ENCODE measurements at places on chromosomes 7 and 10.

DNA sequence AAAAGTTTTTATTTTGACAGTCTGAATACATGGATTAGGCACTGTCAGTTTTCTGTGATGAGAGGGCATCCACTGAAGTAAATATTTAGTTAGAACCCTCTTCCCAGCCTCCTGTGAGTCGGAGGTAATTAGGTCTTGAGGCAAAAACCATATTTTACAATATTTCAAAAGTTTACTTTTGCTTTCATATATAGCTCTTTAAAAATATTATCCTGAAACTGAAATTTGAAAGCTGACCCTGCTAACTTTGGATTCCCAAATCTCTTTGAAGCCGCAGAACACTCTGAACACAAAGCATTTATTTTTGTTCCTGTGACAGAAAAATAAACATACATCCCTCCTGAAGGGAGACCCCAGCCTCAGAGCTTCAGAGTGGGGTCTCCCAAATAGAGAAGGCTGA lies 317.4 kb downstream of the KIF20B start:
- DNase-seq = no peak

DNA sequence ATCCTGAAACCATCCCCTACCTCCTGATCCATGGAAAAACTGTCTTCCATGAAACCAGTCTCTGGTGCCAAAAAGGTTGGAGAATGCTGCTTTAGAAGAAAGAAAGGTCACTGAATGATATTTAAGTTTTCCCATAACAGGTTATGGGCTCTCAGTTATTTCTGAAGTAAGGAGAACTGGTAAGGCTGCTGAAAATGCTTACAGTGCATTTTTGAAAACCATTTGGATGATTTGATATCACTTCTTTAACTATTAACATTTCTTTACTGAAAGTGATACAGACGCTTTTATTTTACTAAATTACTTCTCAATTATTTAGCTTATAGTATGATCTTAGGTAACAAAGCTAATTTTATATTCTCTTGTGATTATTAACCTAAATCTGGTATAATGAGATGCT lies 1094.4 kb upstream of the C7orf33 start:
- DNase-seq = no peak

GRCh38 chr7:27171637-27172314 lies 2.3 kb downstream of the HOXA10 start:
- no peak for DNase-seq

GRCh38 chr10:97703398-97704067 lies 10.0 kb upstream of the MARVELD1 start:
- no peak for DNase-seq

DNA sequence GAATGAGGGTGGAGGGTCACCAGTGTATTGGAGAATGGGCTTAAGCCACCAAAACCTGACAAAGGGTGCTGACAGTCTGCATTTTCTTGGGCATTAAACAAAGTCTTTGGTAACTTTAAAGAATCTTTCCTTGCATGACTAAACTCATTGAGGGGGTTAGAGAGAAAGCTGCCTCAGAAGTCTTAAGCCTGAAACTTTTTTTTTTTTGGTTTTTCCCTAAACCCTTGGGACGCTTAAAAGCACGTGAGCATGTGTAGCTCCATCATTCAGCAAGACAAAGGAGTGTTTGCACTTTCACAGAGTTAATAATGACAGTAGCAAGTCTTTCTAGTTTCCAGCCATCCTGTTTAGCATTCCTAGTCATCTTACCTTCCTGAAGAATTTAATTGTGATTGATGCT lies 110.7 kb downstream of the LRMDA start:
- DNase-seq = no peak

- no peak for DNase-seq
Measured at GRCh38 chr10:10475812-10476211, 541.9 kb upstream of the CELF2 start.

GRCh38 chr7:149778696-149779501 lies 5.5 kb upstream of the ZNF467 start:
- DNase-seq = no peak

- DNase-seq = no peak
Measured at GRCh38 chr7:155338632-155339320, 41.1 kb downstream of the INSIG1 start.

DNA sequence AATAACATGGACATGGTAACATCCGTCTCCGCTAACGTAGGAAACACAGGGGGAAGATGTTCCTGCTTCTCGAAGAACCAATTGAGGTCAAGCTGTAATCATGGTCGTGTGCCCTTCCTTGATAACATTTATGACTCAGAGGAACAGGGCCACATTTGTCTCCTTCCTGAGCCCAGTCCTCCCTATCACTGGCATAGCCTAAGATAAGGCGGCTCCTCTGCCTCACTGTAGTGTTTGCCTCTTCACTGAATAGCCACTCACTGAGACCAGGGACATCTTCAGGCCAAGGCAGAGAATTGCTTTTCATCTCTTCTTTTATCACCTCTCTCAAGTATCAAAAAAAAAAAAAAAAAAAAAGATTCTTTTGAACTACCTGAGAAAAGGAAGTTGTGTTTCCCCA lies 5.4 kb upstream of the GRM8 start:
- DNase-seq = no peak

DNA sequence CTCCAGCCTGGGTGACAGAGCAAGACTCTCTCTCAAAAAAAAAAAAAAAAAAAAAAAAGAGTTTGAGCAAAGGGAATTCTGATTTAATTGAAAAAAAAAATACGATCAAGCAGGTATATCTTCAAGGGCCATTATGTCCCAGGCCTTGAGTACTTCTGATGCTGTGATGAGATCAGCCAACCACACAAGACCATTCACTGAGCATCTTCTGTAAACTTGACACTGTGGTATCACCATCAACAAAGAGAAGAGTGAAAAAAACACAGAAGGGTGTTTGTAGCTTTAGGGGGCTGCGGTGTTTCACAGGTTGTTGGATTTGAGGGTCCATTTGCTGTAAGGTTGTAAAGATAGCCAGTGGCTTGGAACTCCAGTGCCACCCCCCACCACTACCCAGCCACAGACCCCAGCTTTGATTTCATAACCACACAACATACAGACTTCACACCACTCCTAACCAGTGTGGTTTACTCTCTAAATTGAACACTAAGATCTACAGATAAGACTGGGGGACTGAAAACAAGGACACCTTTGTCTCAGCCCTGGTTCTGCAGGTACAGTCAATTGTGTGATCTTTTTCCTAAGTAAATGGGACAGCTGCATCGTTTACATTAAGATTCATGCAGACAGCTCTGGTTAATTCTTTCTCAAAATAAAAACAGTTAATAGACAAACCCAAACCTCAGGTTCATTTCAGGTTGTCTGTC lies 66.4 kb downstream of the CDC123 start:
- DNase-seq = no peak

GRCh38 chr7:152180587-152180986 lies 155.1 kb downstream of the GALNT11 start:
- no peak for DNase-seq

GRCh38 chr10:70675496-70676161 lies 3.3 kb downstream of the ADAMTS14 start:
- no peak for DNase-seq

- DNase-seq = no peak
Measured at GRCh38 chr7:156402255-156402654, 238.3 kb upstream of the RNF32 start.

- DNase-seq = no peak
Measured at GRCh38 chr10:118958984-118959925, 70.3 kb upstream of the NANOS1 start.

DNA sequence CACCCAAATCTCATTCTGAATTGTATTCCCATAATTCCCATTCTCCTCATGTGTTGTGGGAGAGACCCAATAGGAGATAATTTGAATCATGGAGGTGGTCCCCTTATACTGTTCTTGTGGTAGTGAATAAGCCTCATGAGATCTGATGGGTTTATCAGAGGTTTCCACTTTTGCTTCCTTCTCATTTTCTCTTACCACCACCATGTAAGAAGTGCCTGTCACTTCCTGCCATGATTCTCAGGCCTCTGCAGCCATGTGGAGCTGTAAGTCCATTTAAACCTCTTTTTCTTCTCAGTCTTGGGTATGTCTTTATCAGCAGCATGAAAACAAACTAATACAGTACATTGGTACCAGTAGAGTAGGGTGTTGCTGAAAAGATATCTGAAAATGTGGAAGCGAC lies 98.2 kb upstream of the ASAH2 start:
- no peak for DNase-seq

DNA sequence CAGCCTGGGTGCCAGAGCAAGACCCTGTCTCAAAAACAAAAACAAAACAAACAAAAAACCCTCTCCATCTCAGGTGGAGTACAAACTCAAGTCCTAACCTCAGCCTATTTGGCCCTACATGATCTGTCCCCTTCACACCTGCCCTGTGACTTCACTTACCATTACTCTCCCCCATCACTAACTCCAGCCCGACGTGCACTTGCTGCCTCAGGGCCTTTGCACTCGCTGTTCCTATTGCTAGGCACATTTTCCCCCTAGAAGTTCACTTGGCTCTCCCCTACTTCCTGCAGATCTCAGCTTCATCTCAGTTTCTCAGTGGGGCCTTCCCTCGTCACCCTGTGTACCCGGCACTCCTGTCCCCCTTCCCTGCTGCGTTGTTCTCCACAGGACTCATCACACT lies 8.5 kb upstream of the LRMDA start:
- no peak for DNase-seq

GRCh38 chr7:13834328-13834761 lies 155.1 kb downstream of the ETV1 start:
- no peak for DNase-seq

GRCh38 chr10:89706011-89706410 lies 4.6 kb downstream of the KIF20B start:
- no peak for DNase-seq

GRCh38 chr10:24569330-24569796 lies 154.3 kb downstream of the ARHGAP21 start:
- DNase-seq = no peak

- no peak for DNase-seq
Measured at GRCh38 chr7:18437101-18437500, 58.4 kb upstream of the HDAC9 start.

DNA sequence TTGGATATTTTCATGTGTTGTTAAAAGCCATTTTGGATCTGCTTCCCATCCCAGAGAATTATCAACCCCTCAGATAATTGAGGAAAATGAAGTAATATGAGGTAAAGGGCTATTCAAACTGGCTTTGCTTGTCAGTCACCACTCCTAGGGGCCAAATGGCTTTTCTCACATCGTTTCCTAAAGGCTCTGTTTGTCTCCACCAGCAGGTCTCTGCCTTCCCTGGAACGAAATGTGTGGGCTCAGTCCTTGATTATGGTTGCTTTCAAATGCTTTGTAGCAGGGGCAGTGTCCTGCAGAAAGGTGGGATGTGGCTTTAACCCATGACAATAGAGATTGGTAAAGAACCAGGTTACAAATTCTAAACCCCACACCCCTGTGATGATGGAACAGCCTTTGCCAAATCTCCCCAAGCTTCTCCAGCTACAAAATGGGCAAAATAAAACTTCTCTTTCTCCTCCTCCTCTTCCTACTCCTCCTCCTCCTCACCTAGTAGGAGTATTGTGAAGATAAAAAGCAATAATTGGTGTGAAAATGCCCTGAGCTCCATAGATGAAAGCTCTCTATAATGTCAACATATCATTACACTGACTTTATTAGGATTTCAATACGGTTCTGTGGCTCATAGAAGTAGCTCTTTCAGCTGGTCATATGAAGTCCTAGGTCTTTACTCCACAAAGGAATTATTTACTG lies 127.6 kb downstream of the CHN2 start:
- DNase-seq = no peak

DNA sequence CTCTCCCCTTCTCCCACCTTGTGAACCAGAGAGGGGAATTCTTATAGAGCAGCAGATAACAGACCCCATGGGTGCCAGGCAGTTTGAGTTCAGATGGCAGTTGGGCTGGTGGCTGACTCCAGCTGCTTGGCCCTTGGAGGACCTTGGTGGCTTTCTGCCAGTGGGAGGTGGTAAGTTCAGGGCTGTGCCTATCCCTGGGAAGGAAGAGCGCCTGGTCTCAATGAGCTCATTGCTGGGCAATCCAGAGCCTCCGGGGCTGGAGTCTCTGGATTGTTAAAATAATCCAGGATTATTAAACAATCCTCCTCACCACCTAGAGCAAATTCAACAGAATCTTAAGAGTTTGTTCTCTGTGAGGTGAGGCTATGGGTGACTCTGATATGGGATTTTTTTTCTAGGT lies 105.2 kb downstream of the FANK1 start:
- no peak for DNase-seq

- no peak for DNase-seq
Measured at GRCh38 chr7:140325600-140325999, 72.7 kb downstream of the SLC37A3 start.

DNA sequence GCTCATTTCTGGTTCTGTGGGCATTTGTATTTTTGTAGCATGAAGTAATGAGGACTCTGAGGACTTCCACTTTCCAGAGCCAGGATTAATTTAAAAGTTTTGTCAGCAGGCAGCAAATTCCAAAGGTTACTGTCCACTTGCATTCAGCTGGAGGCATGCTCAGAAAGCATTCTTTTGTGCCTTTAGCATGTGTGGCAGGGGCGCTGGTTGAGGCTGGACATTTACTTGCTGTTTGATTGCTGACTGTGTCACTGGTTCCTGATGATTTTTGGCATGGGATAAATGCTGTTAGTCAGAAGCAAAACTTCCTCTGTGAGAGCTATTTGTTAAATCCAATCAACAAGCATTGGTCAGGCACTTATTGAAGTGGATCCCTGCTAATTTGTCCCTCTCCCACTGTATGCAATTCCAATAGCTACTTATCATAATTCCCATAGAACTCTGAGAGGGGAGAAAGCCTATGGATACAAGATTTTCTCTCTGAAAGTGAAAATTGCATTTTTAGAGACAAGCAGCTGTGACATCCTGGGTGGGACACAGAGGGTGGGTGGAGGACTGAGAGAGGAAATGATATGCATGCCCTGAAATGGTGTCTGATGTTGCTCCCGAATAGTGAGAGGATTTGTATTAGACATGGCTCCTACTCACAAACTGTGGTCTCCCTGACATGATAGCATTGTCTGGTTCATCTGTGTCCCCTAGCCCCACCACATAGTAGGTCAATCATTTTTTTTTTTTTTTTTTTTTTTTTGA lies 161.2 kb upstream of the WDR11 start:
- no peak for DNase-seq

GRCh38 chr7:104306793-104307192 lies 21.6 kb upstream of the LHFPL3 start:
- DNase-seq = no peak

DNA sequence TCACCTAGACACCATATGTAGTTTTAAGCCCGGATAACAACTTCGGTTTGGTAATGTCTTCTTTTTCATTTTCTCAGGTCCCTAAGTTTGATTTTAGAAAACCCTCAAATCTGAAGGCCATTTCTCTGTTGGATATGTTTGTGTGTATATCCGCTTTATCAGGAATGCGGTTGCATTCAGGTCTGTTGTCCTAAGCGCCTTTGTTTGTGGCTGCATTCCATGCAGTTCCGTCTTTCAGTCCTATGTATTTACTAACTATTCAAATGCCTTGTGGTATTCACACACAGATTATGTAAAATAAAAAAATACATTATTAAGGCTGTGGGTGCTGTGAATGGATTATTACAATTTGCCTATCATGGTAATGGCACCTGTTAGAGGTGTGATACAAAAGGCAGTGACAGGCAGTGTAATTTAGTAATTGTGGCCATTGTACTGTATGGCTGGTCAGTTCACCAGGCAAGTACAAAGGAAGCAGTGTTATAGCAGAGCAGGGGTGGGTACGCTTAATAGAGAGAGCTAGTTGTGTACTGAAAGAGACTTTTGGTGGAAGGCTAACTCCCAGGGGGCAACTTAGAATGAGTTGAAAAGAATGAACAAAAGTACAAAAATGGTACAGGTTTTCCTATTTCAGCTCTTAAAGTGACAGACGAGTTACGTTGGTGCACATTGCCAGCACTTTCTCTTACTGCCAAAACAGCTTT lies 136.4 kb downstream of the VTI1A start:
- no peak for DNase-seq

GRCh38 chr10:126491476-126491875 lies 103.2 kb upstream of the ADAM12 start:
- no peak for DNase-seq
